ENCODE measurements at places on chromosomes 7 and 10.

GRCh38 chr7:2193575-2194305 lies 39.0 kb downstream of the MAD1L1 start:
- H3K4me1 ChIP-seq = no peaks in the 10 kb centered on the region
- H3K27ac ChIP-seq = no peak overlapping the region
- H3K36me3 ChIP-seq = peaks cover 5% of the 10 kb centered on the region
- no peaks in the 10 kb centered on the region for H3K27me3 ChIP-seq

DNA sequence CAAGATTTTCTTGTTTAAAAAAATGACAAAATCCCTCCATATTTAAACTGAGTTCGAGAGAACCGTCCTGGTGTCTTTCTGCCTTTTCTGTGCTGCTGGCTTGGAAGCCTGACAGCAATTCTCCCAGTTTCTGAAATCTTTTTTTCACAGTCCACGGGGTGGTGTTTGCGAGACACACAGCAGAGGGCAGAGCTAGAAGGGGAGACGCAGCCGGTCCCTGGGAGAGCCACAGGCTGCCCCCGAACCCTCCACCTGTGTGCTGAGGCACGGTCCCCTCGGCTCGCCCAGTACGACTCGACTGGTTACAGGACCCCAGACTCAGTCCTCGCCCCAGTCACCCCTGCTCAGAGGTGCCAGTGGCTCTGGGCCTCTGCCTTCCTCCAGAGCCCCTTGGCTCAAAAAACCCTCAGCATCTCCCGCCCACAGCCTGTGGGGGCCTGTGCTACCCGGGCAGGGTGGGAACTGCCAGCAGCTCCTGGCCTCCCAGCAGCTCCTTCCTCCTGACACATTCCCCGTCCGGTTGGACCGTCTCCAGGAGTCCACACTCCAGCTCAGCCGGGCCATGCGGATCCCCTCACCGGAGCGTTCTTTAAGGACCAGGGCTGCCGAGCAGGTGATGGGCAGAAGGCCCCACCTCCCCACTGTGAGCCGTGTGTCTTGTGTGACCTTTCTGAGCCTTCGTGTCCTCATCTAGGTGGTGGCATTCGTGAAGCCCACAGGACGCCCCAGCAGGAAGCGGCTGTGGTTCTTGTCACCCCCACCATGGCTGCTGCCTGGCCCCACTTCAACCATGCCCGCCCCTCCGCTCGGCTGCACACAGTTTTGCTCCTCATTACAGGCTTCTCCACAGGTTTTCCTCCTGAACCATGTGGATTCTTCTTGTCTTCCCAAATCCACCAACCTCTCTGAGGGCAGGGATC lies 52.3 kb upstream of the EN2 start:
- no peaks in the 10 kb centered on the region for H3K36me3 ChIP-seq
- DNase-seq = peak; percentile 50
- H3K27me3 ChIP-seq = no peaks in the 10 kb centered on the region
- H3K4me3 ChIP-seq = no peak overlapping the region
- no peak overlapping the region for H3K27ac ChIP-seq

DNA sequence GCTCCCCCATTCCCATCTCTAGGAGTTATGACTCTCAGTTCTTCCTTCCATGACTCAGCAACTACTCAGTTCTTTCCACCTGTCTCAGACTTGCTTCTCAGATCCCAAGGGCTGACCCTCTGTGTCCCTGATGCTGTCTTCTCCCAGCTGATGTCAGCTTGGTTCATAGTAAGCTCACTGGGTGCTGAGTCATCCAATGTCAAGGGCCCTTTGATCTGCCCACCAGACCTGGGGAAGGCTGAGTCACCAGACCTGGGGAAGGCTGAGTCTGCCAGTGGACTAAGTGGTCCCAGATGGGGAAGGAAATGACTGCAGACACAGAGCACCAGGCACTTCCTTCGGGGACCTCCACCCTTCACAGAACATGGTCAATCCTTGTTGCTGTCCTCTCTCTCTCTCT lies 76.1 kb upstream of the ZEB1 start:
- no peak overlapping the region for H3K27ac ChIP-seq
- no peak for DNase-seq
- H3K36me3 ChIP-seq = no peaks in the 10 kb centered on the region
- H3K4me1 ChIP-seq = no peaks in the 10 kb centered on the region
- H3K4me3 ChIP-seq = no peak overlapping the region

DNA sequence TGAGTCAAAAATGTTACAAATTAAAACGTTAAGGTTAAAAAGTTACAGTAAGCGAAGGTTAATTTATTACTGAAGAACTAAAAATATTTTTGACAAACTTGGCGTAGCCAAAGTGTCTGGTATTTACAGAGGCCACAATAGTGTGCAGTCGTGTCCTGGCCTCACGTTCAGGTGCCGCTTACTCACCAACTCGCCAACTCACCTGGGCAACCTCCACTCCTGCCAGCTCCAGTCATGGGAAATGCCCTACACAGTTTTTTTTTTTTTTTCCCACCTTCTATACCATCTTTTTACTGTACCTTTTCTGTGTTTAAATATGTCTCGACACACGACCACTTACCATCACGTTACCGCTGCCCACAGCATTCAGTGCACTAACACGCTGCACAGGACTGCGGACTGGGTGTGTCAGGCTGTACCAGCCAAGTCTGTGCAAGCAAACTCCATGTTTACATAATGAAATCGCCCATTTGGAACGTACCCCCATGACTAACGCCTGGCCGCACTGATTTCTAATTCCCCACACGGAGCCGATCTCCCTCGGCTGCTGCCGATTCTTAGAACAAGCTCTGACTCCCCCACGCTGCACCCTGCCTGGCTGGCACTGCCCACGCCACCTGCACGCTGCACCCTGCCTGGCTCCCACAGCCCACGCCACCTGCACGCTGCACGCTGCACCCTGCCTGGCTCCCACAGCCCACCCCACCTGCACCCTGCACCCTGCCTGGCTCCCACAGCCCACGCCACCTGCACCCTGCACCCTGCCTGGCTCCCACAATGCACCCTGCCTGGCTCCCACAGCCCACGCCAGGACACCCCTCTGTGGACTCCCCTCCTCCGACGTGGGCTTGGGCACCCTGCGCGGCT lies 203.1 kb downstream of the ZMYND11 start:
- no peak overlapping the region for H3K4me3 ChIP-seq
- no peak for DNase-seq
- H3K4me1 ChIP-seq = peaks cover 6% of the 10 kb centered on the region

GRCh38 chr7:133071506-133071905 lies 10.4 kb downstream of the CHCHD3 start:
- no peak for DNase-seq
- no peaks in the 10 kb centered on the region for H3K4me1 ChIP-seq
- H3K27ac ChIP-seq = no peak overlapping the region

DNA sequence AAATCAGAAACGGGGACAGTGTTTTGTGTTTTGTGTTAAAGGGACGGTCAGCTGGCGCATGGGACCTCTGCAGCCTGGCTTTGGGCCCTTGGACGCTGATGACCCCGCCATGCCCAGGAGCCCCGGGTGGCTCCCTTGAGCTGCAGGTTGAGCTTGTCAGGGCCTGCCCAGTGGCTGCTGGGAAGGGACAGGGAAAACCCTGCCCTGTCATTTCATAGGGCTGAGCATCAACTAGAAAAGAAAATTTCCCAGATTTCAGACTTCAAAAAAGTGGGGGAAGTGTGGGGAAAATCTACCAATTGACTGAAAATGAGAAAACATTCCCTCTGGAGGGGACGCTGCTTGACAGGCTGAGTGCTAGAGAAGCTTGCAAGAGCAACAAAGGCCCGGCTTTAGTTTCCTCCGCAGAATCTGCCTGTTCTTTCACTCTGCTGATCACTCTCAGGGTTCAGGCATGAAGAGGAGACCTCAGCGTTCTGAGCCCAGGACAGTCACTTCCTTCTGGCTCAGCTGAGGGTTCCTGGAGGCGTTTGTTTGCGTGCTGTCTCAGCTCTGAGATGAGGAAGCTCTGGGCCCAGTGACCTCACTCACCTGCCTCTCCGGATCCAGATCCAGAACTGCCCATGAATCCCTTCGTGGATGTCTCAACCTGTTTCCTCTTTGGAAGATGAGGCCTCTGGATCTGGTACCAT lies 18.6 kb upstream of the DNAJB6 start:
- no peak overlapping the region for H3K4me3 ChIP-seq
- DNase-seq = no peak
- no peak overlapping the region for H3K27ac ChIP-seq
- H3K36me3 ChIP-seq = no peaks in the 10 kb centered on the region
- no peaks in the 10 kb centered on the region for H3K4me1 ChIP-seq
- no peaks in the 10 kb centered on the region for H3K27me3 ChIP-seq

DNA sequence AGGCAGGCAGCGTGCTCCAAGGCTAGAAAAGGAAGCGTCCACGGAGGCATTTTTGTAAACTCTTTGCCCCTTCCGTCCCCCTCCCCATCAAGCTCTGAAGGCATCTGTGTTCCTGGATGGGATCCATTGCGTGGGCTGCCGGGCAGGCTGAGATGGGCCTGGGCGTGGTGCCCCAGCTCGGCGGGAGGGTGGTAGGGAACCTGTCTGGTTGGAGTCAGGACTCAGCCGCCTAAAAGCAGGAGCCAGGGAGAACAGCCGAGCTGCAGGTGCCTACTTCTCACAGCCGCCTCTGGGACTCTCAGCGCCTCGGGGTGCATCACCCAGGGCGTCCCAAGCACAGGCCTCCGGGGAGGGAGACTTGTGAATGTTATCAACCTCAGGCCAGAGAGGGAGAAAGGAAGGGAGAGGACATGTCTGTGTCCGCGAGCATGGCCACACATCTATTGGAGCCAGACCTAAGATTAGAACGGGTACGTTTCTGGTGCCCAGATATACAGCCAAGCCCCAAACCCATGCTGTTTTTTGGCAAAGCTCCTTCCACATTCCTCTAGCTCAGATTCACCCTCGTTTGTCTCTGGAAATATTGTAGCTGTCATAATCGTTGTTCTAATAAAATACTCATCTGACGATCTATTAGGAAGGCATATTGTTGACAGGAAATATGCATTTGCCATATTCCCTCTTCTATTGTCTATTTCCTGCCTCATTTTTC lies 48.6 kb upstream of the CTBP2 start:
- no peak for DNase-seq
- no peak overlapping the region for H3K4me3 ChIP-seq
- no peak overlapping the region for H3K27ac ChIP-seq
- H3K4me1 ChIP-seq = no peaks in the 10 kb centered on the region
- no peaks in the 10 kb centered on the region for H3K36me3 ChIP-seq

DNA sequence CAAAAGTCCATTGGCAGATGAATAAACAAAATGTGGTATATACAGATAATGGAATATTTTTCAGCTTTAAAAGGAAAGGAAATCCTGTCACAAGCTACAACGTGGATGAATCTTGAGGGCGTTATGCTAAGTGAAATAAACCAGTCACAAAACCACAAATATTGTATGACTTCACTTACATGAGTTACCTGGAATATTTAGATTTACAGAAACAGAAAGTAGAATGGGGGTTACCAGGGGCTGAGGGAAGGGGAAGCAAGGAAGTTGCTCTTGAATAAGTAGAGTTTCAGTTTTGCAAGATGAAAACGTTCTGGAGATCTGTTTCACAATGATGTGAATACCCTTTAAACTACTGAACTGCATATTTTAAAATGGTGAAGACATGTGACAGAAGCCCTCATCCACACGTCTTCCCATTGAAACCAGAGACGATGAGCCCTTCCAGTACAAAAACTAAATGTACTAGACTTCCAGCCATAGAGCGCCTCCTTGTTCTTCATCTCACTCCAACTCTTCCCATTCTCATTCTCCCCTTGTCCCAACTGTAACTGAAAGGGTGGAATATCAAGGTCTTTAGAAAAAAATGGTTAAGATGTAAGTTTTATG lies 62.4 kb downstream of the MICU1 start:
- H3K4me1 ChIP-seq = no peaks in the 10 kb centered on the region
- H3K36me3 ChIP-seq = peaks cover 15% of the 10 kb centered on the region
- no peaks in the 10 kb centered on the region for H3K27me3 ChIP-seq
- DNase-seq = no peak
- H3K4me3 ChIP-seq = no peak overlapping the region
- H3K27ac ChIP-seq = peak overlapping the region; percentile 43

- no peak for DNase-seq
- H3K36me3 ChIP-seq = no peaks in the 10 kb centered on the region
- H3K4me3 ChIP-seq = no peak overlapping the region
- no peak overlapping the region for H3K27ac ChIP-seq
Observed at GRCh38 chr10:129334266-129334665, 132.8 kb upstream of the MGMT start.

DNA sequence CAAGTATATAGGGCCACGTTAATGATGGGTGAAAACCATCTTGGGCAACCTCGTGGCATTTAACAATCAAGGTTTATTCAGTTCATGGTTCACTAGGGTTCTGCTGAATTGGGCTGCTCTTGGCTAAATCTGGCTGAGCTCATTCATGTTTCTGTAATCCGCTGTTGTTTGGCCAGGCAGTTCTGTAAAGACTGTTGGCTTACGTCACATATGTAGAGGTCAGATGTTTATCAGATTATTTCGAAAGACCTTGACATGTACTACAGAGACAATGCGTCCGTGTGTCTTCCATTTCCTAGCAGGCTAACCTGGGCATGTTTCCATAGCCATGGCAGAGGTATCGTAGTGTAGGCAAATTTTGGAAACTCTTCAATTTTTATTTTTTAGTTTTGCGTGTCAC lies 190.0 kb upstream of the ZWINT start:
- H3K27ac ChIP-seq = no peak overlapping the region
- no peaks in the 10 kb centered on the region for H3K4me1 ChIP-seq
- no peaks in the 10 kb centered on the region for H3K27me3 ChIP-seq
- no peak overlapping the region for H3K4me3 ChIP-seq

DNA sequence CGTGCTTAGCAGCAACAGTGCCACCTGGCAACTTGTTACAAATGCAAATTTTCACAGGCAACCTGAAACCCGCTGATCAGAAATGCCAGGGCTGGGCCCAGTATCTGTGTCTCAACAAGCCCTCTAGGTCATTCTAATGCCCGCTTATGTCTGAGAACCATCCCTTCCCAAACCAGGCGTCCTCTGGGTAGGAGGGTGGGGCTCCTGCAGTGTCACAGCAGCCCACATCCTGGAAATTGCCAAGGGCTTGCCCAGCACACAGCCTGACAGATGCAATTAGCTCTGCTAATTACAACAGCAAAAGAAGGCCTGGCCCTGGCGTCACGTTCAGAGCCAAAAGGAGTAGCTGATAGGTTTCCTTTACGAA lies 15.9 kb downstream of the ITPRIP start:
- no peak overlapping the region for H3K4me3 ChIP-seq
- peaks cover 3% of the 10 kb centered on the region for H3K36me3 ChIP-seq
- no peaks in the 10 kb centered on the region for H3K27me3 ChIP-seq

GRCh38 chr7:25765110-25765655 lies 386.8 kb upstream of the NFE2L3 start:
- H3K36me3 ChIP-seq = no peaks in the 10 kb centered on the region
- no peaks in the 10 kb centered on the region for H3K4me1 ChIP-seq
- H3K27me3 ChIP-seq = no peaks in the 10 kb centered on the region
- H3K27ac ChIP-seq = no peak overlapping the region

GRCh38 chr7:4758791-4759190 lies 16.6 kb upstream of the AP5Z1 start:
- H3K36me3 ChIP-seq = peaks cover 71% of the 10 kb centered on the region
- H3K4me1 ChIP-seq = peaks cover 7% of the 10 kb centered on the region

DNA sequence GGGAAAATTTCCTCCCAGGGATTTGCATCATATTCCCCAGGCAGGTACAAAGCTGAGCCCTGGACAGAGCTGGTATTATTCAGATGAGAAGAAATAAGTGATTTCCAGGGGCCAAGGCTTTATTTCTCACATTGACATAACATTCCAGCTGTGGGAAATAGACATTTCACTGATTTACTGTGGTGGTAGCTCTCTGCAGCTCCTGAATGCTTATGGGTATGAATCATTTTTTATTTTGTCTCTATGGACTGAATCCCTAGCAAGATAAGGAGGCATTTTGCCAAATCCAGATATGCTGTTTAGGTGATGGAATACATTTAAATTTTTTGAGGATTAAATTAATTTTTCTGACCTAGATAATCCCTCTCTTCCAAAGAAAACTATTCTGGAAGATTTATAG lies 97.9 kb downstream of the MTPN start:
- H3K27me3 ChIP-seq = no peaks in the 10 kb centered on the region
- no peaks in the 10 kb centered on the region for H3K36me3 ChIP-seq
- DNase-seq = no peak
- no peak overlapping the region for H3K4me3 ChIP-seq
- H3K27ac ChIP-seq = no peak overlapping the region
- H3K4me1 ChIP-seq = no peaks in the 10 kb centered on the region
